Left cardiac atrium (tissue), 4 donors: ENCODE measurements at places on chromosomes 2 and 18. TPM values are rescaled to one million over a fixed set of nuclear protein-coding genes. Genes with fewer than 3 reads are reported as not detected.

The GPR45 gene
- total RNA-seq: not detected

The RAB17 gene
- 2.4 TPM for total RNA-seq

The GEN1 gene
- 3.0 TPM for total RNA-seq

The OSBPL1A gene
- 74.4 TPM for total RNA-seq

The IL36B gene
- total RNA-seq: not detected

The KRCC1 gene
- total RNA-seq: 21.5 TPM

The RNU2-63P gene
- total RNA-seq: 2.4 TPM

The MAPRE3 gene
- 43.1 TPM for total RNA-seq

The MSTN gene
- 0.10 TPM for total RNA-seq

The DOCK10 gene
- 5.0 TPM for total RNA-seq

The DHRS9 gene
- 47.6 TPM for total RNA-seq

The SIX3 gene
- total RNA-seq: not detected

The RAX gene
- total RNA-seq: not detected

The DSG1 gene
- total RNA-seq: 2.0 TPM

The SLC11A1 gene
- 8.5 TPM for total RNA-seq

The KCNJ3 gene
- 27.5 TPM for total RNA-seq

The MAL gene
- 7.8 TPM for total RNA-seq

The NFATC1 gene
- 18.9 TPM for total RNA-seq

The SS18 gene
- 46.9 TPM for total RNA-seq

The PLGLB1 gene
- 0.41 TPM for total RNA-seq

The REG1B gene
- not detected for total RNA-seq

The RIT2 gene
- total RNA-seq: not detected

The ABCA12 gene
- not detected for total RNA-seq

The AMER3 gene
- not detected for total RNA-seq

The TUBB8B gene
- not detected for total RNA-seq

The MAPK4 gene
- total RNA-seq: 64.4 TPM

The AKAIN1 gene
- total RNA-seq: not detected

The COX5B gene
- total RNA-seq: 947 TPM

The DSEL gene
- 7.2 TPM for total RNA-seq

The ANKRD36C gene
- total RNA-seq: 9.7 TPM

The ACMSD gene
- total RNA-seq: not detected

The CIAO1 gene
- 52.7 TPM for total RNA-seq

The COL4A3 gene
- total RNA-seq: 6.1 TPM

The MAP3K19 gene
- not detected for total RNA-seq

The GAD1 gene
- not detected for total RNA-seq

The FOXD4L1 gene
- total RNA-seq: not detected

The LRRC30 gene
- not detected for total RNA-seq

The CYP26B1 gene
- 21.0 TPM for total RNA-seq

The DGUOK gene
- total RNA-seq: 33.7 TPM

The PXDN gene
- total RNA-seq: 46.0 TPM

The TGFBRAP1 gene
- total RNA-seq: 11.2 TPM

The HRH4 gene
- not detected for total RNA-seq

The PIAS2 gene
- 28.5 TPM for total RNA-seq

The ATP6V1C2 gene
- 0.47 TPM for total RNA-seq

The COLEC12 gene
- 25.1 TPM for total RNA-seq

The MCM6 gene
- total RNA-seq: 7.7 TPM

The GLI2 gene
- 3.8 TPM for total RNA-seq

The SERPINB13 gene
- total RNA-seq: not detected

The KATNAL2 gene
- 4.1 TPM for total RNA-seq

The ADD2 gene
- total RNA-seq: 2.8 TPM

The MLPH gene
- 91.5 TPM for total RNA-seq
